Left hindlimb (tissue), 1 donor: ENCODE measurements at places on chromosomes 4 and X.

DNA sequence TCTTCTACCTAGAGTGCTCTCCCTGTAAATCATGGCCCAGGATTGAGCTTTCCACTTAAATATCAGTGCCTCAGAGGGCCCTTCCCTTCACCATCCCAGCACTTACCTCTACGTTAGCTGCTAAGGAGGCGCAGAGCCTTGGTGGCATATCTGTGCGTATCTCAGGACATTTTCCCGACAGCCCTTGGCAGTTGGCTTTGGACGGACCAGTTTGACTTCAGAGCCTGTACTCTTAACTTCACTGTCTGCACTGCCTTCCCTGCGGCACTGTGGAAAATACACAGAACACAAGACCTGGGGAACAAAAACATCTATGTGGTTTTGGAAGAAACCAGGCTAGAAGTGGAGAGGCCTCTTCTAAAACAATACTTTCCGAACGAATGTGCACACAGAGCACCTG, 2.4 kb downstream of the TADA2B start:
- no peak for DNase-seq

DNA sequence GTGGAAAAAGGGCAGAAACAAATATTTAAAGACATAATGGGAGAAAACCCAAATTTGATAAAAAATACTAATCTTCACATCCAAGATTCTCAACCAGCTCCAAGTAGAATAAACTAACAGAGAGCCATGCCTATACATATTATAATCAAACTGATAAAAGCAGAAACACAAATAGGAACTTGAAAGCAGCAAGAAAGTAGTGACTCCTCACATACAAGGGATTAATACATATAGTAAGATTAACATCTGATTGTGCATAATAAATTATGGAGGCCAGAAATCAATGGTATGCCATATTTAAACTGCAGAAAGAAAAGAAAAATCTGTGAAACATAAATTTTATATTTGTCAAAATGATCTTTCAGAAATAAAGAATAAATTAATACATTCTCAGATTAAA, 454.3 kb upstream of the PCDH10 start:
- no peak for DNase-seq

DNA sequence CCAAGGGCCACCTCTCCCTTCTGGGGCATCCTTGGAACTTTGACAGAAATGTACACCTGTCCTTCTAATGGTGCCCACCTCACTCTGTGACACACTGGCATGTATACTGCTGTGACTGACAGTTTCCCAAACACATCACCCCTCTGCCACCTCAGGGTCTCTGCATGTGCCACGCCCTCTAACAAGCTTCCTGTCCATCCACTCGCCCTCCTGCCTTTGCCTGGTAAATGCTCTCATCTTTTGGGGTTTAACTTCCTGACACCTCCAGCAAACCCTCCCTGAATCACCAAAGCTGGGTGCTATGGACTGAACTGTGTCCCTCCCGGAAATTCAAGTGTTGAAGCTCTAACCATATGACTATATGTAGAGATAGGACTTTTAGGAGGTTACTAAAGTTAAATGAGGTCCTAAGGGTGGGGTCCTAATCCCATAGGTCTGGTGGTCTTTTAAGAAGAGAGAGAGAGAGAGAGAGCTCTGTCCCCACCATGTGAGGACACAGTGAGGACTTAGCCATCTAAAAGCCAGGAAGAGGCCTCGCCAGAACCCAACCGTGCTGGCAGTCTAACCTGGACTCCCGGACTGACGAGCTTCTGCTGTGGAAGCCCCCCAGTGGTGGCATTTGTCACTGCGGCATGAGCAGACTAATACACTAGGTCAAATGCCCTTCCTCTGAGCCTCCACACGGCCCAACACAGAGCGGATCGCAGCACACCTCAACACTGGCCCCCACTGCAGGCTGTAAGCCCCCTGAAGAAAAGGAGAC, 95.6 kb downstream of the AFAP1 start:
- peak; percentile 73 for DNase-seq

GRCh38 chrX:6095469-6095868, 133.2 kb downstream of the NLGN4X start:
- DNase-seq, result no peak

DNA sequence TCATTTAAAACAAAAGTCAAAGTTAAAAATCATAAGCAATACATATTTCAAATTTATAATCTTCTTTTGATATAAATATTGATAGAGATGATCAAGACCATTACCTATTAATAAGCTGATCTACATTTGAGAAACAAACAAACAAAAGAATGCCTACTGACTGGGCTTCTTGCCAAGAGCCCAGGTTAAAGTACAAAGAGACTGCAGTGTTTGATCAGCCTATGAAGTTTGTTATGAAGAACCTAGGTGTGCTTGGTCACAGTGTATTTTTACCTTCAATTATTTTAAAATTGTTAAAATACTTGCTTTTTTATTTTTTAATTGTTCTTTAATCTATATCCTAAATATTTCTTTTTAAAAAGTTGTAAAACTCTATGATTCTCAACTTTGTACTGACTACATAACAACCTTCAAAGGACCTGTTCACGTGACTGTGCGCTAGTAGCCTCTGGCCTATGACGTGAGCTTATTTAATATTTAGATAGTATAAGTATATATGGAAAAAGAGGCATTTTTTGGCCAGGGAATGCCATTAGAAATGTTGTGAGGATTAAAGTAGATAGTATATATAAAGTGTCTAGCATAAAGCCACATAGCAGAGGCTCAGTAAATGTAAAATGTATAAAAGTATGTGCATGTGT, 11.4 kb upstream of the SLC39A8 start:
- DNase-seq, result no peak

- DNase-seq, result no peak
Measured at GRCh38 chr4:113921089-113921794, 58.2 kb downstream of the ARSJ start.

- no peak for DNase-seq
Measured at GRCh38 chr4:69907151-69907550, 23.7 kb upstream of the CSN1S1 start.

DNA sequence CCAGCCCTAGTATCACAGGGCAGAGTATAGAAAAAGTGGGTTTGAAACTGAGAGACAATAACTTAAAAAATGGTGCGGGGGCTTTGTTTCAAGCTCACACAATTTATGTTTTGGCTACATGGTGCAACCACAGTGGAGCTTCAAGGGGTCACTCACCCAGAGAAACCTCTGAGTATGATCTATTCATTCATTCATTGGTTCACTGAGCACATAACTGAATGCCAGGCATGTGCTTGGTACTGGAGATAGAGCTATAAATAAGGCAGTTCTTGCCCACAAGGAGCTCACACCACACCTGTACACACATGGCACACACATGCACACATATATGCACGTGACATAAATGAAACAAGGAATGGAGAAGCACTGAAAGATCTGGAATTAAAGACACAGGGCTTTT, 171.4 kb downstream of the NHS start:
- DNase-seq, result no peak

DNA sequence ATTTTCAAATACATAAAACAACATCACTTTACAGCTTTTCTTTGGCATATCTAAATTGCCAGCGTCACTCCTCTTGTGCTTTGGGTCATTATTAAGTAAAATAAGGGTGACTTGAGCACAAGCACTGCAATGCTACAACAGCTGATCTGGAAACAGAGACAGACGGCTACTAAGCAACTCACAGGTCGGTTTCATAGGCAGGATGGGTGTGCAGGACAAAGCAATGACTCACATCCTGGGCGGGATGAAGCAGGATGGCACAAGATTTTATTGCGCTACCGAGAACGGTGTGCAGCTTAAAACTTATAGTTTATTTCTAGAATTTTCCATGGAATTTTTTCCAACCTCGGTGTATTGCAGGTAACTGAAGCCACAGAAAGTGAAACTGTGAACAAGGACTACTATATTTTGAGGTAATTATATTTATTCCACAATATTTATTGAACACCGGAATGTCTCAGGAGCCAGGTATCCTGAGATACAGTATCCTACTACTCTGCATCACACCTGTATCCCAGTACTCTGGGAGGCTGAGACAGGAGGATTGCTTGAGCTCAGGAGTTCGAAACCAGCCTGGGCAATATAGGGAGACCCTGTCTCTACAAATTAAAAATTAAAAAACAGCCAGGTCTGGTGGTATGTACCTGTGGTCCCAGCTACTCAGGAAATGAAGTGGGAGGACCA, 215.5 kb downstream of the APBB2 start:
- DNase-seq, result no peak

DNA sequence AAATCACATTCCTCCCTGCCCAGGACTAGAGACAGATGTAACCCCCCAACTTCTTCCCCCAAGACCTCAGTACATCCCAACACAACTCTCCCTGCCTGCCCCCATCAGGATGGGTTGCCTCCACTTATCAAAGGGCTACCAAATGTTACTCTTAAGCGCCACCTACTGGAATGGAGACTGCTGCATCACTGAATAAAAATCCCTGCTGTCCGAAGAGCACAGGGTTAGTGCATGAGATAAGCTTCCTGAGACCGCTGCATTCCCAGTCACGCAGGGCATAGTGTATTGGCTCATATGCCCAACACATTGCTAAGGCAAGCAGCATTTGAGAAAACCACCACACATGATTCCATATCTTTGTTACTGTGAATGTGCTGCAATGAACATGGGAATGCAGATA, 544.5 kb downstream of the PPP4R3C start:
- DNase-seq, result no peak

DNA sequence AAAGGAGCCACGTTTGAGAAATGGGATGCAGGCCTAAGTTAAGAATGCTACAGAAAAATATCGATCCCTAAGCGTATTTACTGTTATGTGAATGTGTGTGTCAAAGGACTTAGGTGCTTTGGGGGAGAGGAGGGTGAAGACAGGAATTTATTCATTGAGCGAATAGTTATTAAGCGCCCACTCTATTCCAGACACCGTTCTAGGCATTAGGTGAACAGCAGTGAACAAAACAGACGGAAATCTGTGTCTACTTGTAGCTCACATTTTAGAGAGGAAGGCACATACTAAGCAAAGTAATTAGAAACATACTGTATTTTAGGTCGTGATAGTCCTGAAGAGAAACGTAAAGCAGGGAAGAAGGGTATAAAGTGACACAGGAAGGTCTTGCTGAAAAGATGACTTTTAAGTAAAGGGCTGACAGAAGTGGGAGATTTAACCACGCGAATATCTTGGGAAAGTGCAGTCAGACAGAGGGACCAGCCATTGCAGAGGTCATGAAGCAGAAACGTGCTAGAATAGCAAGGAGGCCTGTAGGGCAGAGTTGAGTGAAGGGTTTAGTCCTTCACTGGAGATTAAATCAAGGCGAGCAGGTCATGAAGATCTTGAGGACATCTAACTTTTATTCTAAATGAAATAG, 541 bp downstream of the AIMP1 start:
- no peak for DNase-seq

DNA sequence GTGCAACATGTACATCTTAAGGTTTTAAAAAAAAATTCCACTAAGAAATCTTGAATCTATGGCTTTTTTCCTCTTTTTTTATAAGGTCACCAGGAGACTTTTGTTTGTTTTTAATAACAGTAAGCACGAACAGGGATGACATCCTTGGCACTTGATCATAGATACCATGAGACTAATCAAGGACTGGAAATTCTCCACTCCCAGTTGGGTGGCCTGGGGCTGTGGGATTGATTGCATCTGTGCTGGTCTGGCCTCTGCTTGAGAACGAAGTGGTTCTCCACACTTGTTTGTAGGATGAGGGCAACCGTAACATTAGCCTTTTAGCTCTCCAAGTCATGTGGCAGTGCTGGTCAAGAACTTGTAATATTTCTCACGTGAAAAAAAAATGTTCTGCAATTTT, 35.4 kb downstream of the SNX25 start:
- no peak for DNase-seq

DNA sequence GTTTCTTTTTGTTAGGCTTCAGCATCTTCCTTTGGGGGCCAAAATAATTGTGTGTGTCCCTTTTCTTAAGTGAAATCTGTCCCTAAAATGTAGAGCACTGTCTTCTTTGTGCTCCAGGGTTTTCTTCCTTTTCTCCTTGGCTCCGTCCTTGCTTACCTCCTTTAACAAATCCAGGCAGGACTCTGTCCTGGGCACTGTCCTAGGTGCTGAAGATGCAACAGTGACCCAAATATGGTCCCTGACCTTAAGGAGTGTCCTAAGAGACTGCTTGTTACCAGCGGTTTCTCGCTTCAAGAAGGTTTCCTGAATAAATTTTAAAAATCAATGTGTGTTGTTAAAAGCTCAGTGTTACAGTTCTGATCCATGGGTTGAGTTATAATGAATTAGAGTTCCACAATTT, 471.8 kb downstream of the KCNIP4 start:
- no peak for DNase-seq

DNA sequence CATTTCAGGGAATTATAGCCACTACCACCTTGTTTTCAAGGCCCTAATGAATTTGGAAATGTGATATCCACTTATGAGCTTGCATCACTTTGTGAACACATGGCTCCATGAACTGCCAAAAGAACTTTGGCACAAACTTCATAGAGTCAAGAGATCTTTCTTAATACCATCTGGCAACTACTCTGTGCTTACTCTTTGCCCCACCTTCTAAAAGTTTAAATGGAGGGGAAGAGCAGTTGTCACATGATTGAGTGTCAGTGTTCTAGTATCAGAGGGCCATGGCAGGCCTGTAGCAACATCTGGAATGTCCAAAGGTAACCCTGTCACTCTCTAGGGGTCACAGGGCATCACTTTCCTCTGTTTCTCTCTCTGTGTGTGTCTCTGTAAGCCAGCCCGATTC, 2.6 kb upstream of the ADH1B start:
- DNase-seq, result no peak

DNA sequence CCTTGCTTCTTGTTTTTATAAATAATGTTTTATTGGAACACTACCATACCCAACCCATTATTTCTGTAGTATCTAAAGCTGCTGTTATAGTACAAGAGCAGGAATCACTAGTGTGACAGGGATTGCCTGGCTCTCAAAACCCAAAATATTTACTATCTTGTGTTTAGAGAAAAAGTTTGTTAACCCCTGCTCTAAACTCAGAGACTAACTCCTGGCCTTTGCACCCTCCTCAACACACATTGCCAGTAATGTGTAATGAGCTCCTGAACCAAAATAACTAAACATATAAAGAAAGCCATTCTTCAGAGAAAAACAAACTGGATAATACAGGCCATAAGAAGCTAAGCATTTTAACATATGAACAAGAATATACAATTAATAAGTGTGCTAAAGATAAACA, 8.2 kb upstream of the FAT4 start:
- DNase-seq, result no peak

GRCh38 chr4:93346840-93347239, 481.7 kb upstream of the ATOH1 start:
- DNase-seq, result no peak

GRCh38 chrX:147570483-147570882, 341.2 kb upstream of the FMR1 start:
- DNase-seq, result no peak
